ENCODE measurements at places on chromosomes 5 and 9.

- no peak for DNase-seq
Observed at GRCh38 chr9:11546231-11546630, 933.4 kb upstream of the PTPRD start.

GRCh38 chr5:135362102-135362501, 36.9 kb downstream of the MACROH2A1 start:
- DNase-seq: no peak

DNA sequence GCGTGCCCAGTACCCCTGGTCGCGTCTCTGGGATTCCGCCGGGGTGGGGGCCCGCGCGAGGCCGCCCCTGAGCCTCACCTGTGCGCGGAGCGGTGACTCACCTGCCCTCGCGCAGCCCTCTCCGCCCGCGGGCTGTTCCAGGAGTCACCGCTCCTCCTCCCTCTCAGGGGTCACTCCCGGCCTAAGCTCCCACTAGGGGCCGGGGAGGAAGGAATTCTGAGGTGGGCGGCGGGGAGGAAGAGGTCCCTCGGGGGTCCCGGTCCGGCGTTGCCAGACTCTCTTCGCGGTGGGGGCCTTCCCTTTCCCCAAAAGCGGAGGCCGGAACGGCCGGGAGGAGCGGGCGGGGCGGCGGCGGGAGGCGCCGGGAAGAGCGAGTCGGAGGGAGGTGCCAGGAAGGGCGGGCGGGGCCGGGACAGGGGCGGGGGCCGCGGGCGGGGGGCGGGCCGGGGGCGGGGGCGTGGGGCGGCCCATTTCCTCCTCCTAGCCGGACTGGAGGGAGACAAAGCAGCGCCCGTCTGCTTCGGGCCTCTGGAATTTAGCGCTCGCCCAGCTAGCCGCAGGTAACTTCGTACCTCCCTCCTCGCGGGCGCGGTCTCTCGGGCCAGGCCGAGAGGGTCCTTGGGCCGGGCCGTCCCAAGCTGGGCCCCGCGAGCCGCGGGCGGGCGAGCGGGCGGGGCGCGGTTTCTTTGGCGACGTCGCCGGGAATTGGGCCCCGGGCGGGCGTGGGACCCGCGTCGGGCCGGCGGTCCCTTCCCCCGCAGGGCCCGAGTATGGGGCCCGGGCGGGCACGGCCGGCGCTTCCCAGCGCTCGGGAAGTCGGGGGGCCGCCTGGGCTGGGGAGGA, at the start of gene CTNNA1:
CTNNA1 (plus strand) TSS at position 475 of the 843 bp plus-strand sequence. CDS start 28,500 bp downstream, outside the sequence.
- peak; percentile 87 for DNase-seq

DNA sequence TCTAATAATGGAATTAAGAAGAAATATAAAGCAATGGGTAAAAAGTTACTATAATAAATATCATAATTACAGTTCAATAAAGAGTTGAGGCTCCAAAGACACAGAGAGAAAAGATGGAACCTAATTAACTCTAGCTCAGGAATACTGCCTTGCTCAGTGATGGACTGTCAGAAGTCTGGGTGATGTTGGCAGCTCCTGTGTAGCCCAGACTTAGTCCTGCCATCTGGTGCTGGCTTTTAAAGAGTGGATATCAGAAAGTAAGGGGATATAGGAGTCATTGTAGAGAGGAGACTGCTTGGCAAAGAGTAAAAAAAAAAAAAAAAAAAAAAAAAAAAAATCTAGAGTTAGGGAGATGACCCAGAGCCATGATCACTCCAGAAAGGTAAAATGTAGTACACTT, 551.9 kb upstream of the DMAC1 start:
- no peak for DNase-seq

GRCh38 chr5:96807075-96807654, 580 bp downstream of the ERAP1 start:
- DNase-seq: peak; percentile 92

GRCh38 chr5:39654715-39655114, 229.9 kb upstream of the DAB2 start:
- DNase-seq: no peak

GRCh38 chr9:123924727-123925126, 5.2 kb downstream of the DENND1A start:
- DNase-seq: no peak

DNA sequence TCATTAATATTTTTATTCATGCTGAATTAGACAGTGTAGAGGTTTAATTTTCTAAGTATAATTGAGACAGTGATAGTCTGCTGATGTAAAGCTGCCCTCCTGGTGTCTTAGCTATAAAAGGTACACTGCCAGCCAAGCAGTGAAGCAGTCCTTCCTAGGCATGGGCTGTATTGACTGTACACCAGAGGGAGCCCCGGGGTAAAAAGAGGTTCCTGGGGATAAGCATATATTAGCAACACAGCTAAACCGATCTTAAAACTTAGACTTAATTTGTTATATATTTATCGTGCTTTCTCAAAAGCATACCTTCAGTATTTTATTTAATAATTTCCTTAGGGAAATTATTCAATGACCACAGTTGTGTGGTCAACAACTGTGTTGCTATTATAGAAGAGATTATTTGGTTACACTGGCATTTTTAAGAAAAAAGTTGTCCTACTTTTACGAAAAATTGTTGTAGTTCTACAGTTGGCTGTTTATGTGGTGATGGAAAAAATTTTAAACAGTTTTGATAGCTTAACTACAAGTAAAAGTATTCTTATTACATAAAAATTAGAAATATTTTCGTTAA, 68.8 kb downstream of the ELL2 start:
- DNase-seq: no peak

DNA sequence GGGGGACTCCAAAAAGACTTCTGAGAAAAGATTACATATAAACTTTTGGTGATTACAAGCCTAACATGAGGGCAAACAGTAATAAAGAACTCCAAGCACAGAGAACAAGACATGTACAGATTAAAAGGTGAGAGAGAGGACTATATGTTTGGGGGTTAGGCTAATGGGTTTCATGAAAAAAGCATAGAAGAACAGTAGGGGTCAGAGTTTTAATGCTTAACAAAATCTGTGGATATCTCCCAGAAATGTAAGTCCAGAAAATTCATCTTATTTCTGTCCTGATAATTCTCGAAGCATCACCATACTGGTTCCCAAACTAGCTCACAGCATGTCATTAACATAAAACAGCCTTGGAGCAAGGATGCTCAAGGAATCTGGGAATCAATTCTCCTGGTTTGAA, 137.2 kb downstream of the ARRDC3 start:
- DNase-seq: no peak

- no peak for DNase-seq
Observed at GRCh38 chr9:75176037-75176436, 87.7 kb downstream of the OSTF1 start.

GRCh38 chr9:31776471-31776870, 608.0 kb upstream of the ACO1 start:
- DNase-seq: no peak

GRCh38 chr5:3080366-3080765, 328.9 kb upstream of the IRX2 start:
- DNase-seq: no peak

GRCh38 chr9:134614256-134614655, 27.3 kb upstream of the COL5A1 start:
- no peak for DNase-seq

DNA sequence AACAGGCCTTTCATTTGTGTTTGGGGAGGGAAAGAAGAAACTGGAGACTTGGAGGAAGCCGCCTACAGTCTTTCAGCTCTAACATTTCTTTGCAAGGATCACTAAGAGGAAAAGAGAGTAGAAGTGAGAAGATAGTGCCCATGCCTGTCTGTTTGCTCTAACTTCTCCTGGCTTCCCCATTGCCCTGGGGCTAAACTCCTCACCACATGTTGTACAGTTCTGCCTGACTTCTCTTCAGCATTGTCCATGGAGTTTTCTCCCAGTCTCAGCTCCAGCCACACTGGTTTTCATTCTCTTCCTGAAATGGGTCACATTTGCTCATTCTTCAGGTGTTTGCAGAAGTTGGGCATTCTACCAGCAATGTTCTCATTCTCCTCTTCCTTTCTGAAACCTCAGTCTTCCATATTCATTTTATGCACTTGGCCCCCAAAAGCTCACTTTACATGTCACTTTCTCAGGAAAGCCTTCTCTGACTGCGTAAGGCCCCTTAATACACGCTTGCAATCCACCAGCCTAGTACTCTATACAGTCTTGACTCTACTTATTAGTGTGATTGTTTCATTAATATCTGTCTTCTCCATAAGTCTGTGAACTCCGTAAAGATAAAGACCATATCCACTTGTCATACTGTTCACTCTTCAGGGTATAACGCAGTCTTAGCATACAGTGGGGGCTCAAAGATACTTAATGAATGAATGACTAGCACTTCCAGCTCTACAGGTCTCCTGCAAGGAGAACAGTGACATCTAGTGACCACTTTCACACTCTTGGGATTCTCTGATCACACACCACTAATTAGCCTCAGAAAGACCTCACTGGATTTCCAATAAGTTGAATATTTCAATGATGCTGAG, 40.2 kb upstream of the TRIM32 start:
- DNase-seq: no peak

DNA sequence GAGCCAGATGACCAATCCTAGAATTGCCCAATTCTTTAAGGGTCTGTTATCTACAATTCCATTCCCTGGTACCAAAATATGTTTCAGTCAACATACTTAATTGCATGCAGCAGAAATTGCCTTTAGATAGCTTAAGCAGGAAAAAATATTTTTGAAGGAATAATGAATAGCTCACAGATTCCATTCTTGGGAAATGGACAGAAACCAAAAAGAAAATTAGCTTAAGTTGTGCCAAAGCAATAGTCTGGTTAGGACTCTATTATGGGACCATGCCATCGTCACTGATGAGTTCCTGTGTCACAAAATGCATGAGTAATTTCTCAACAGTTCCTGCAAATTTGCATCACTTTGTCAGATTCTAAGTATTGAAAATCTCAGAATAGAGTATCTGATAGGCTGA, 12.3 kb downstream of the ACTBL2 start:
- DNase-seq: no peak

DNA sequence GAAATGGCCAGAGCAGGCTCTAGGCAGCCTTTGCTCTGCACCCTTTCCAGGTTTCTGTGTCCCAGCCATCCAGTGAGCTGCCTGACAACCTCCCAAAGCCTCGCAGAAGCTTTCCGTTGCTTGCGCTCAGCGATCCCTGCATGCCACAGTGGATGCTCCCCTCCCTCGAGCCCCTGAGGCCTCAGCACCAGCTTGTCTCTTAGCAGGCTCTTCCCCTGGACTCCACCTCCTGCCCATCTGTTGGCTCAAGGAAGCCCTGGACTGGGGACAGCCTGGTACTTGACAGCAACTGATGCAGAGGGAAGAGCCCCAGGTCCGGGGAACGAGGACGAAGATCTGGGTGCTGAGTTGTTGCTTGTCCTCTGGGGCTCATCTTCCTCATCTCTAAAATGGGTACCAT, 23.2 kb downstream of the TSPAN17 start:
- no peak for DNase-seq

- DNase-seq: no peak
Observed at GRCh38 chr5:171201310-171201709, 107.7 kb upstream of the TLX3 start.

DNA sequence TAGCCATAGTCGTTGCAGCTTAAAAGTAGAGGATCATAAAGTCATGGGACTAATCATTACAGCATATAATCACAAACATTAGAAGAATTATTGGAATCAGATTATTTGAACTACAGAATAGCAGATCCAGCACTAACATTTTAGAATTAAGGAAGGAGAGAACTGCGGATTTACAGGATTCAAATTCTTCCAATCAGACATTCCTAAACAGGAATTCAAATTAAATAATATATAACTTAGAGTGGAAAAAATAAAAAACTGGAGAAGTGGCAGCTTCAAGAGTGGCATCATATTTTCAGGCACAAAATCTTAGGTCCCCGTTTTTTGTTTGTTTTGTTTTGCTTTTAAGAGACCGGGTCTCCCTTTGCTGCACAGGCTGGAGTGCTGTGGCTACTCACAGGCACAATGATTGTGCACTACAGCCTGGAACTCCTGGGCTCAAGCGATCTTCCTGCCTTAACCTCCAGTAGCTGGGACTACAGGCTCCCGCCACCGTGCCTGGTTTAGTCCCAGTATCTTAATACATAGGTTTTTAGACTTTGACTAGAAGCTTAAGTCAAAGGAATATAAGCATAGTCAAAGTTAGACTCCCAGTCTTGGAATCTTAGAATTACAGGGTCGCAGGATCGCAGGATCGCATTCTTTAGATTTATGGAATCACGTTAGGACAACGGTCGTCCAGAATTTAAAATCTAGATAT, 2.1 kb upstream of the FOXE1 start:
- DNase-seq: no peak

DNA sequence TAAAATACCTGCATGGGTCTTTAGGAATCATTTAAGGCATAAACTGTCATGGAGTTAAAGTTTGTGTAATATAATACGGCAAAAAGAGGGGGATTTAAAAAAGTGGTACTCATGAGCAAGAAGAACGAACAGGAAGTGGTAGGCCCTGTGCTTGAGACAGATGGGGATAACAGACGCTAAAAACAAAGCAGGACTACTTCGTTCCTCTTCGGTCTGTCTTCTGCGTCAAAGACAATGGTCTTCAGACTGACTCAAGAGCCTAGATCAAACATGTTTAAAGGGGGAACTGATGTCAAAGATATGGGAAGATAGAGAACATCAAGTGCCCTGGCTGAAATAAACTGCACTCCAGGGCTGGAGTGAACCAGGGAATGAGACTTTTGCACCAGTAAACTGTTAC, 59.8 kb upstream of the RFX3 start:
- no peak for DNase-seq

DNA sequence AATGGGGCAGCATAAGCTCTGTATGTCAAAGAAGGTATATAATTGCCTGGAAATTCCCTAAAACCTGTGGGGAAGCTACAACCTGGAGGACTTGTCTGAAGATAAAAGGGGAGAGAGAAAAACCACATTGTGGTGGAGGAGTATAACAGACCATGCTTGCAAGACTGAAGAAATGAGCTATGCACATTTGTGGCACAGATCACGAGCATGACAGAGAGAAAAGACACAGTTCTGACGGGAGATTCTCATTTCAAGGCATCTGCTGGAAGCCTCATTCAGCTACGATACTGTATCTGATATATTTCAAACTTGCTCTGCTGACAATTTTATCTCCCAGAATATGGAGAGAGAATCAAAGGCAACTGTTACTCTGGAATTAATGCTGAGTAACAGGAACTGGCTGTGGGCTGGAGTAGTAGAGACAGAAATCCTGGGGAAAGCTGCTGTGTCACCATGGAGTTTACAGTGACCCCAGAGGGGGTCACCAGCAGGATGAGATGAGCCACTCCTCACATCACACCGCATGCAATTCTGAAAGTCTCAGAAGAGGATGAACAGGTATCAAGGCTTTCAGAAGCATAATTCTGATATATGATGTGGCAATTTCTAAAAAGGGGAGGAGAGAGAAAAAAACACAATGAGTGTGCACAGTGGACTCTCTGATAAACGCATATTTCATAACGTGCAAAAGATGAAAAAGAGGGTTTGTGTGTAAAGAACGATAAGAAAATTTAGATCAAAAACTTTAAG, 528.8 kb downstream of the IRX1 start:
- DNase-seq: no peak

GRCh38 chr9:38106488-38106887, 37.5 kb upstream of the SHB start:
- no peak for DNase-seq

- DNase-seq: no peak
Observed at GRCh38 chr5:10031817-10032216, 217.9 kb downstream of the ATPSCKMT start.

GRCh38 chr9:134168757-134169550, 4.6 kb upstream of the RNU6ATAC start:
- no peak for DNase-seq
